ENCODE measurements at places on chromosomes 1 and 21.

DNA sequence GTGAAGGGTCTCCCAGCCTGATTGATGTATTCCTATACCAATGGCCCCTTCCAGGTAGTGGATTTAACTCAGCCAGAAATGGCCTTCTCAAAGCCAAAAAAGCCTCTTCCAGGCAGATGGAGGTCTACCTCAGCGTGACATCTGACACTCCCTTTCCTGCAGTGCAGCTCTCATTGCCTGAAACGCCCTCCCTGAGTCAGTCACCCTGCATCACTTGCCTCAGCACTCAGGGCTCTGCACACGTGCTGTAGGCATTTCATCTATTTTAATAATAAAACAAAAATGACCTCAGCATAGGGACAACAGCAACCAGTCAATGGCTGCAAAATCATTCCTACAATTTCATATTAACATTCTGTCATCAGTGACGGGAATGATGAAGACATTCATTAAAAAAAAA lies 64.4 kb upstream of the GJA5 start:
- no peak for DNase-seq

DNA sequence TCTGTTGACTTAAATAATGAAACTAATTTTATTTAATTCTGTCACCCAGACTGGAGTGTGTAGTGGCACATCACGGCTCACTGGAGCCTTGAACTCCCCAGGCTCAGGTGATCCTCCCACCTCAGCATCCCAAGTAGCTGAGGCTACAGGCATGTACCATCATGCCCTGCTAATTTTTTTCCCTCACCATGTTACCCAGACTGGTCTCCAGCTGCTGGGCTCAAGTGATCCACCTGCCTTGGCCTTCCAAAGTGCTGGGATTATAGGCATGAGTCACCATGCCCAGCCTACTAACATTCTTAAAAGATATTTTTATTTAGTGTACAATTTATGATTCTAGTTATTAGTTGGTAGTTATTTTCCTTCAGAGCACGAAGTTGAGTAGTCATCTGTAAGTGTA lies 49.5 kb downstream of the NRDC start:
- no peak for DNase-seq

DNA sequence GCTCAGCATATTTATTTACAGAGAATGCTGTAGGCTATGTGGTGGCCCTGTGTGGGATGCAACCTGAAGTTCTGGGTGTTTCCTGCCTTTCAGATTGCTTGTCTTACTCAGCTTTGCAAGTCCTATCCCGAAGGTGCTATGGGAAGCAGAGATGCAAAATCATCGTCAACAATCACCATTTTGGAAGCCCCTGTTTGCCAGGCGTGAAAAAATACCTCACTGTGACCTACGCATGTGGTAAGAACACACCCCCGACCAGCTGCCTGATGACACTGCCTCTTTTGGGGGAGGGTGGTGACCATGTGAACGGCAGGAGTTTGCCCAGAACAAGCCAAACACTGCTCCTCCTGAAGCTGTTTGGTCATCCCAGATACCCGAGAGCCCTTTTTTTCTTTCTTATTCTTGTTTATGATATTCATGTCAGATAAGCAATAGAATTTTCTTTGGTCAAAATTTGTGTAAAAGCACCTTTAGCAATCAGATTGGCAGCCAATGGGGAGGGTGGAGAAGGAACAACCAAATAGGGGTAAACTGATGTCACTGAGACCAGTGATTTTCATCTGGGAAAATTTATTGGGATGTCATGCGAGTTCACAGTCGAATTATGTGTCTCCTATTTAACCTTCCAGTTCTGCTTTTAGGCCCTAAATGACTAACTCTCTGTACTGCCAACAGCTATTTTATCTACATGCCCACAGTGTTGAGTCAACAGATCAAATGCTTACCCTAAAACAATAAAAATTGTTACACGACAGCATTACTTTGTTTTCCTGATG lies 82.6 kb downstream of the EVA1C start:
- no peak for DNase-seq

DNA sequence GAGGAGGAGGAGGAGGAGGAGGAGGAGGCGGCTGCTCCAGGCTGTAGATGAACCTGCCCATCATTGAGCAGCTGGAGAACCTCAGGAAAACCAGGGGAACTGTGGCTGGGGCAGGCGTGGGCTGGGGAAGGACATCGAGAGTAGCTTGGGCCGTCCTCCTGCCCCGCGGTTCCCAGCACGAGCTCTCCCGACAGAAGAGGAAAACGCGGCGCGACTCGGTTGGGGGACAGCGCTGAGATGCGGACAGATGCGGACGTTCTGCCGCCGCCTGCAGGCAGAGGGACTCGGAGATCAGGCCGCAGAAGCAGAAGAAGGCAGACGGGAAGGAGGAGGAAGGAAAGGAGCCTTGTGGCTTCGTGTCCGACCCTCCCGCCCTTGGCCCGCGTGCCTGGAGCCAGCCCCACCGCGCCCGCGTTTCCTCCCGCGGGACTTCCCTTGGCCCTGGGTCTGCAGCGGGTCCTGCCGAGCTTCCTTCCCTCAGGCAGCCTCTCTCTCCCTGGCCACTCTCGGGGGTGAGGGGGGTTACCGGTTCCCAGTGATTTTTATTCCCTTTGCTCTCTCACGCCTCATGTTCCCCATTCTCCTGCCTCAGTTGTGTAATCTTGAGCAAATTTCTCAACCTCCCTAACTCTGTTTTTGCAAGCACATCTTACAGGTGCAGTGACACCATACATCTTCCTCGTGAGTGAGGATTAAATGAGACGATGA lies 1.7 kb upstream of the TNFRSF9 start:
- peak; percentile 87 for DNase-seq

DNA sequence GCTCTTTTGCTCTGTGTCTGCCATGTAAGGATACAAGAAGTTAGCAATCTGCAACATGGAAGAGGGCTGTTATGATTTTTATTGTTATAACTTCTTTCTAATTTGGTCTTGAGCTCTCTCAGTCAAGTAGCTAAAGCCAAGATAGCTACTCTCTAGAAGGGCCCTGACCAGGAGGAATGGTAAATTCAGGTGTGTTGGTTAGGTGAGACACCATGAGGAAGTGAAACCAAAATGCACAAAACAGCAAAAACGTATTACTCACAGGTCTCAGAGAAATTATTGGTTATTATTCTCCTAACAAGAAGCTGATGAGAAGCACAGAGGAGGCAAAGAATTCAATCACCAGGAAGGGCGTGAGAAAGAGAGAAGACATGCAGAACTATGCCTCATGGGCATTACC lies 51.8 kb upstream of the INSL5 start:
- DNase-seq = no peak
